Upper lobe of right lung (tissue), 1 donor: ENCODE measurements at places on chromosomes 5 and 9.

GRCh38 chr9:121667214-121667613 lies 15.8 kb downstream of the DAB2IP start:
- no peak for DNase-seq

- DNase-seq, result no peak
These were observed 47.9 kb downstream of the ALG2 start for GRCh38 chr9:99173570-99174504.

- DNase-seq, result no peak
These were observed 69.9 kb downstream of the MAMDC2 start for GRCh38 chr9:70113403-70114022.

DNA sequence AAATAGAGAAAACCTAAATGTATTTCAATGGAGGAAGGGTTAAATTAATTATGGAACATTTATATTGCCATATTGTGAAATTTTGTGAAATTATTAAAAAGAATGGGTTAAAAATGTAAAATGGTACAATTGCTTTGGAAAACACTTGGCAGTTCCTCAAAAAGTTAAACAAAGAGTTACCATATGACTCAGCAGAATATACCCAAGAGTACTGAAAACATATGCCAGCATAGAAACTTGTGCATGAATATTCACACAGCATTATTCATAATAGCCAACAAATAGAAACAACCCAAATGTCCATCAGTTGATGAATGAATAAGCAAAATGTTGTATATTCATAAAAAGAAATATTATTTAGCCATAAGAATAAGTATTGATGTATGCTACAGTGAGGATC lies 181.0 kb upstream of the MAST4 start:
- no peak for DNase-seq

DNA sequence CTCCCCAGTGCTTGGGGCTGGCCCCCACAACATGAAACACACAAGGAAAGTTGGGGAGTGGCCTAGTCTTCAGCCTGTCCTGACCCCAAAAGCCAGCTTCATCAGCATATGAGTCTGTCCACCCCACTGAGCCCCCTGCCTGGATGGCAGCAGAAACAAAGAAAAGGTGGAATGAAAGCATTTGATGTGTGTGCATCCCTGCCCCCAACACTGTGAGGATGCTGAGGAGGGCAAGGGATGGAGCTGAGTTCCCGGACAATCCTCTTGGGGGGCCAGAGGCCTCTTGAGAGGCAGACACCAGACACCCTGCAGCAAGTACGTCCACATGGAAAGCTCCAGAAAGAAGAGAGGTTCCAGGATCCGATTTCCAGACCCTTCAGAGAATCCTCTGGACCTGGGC lies 113.5 kb upstream of the PPP1R26 start:
- DNase-seq, result no peak
